NCI-H524 treated with DMSO at 0.1 percent for 48 hours (cell line): ENCODE measurements at places on chromosomes 6 and 20.
A peak's percentile ranks its signal among the peaks of the same experiment; 100 is the strongest.

GRCh38 chr6:56388415-56388755 lies 141.0 kb upstream of the COL21A1 start:
- no peak for DNase-seq

DNA sequence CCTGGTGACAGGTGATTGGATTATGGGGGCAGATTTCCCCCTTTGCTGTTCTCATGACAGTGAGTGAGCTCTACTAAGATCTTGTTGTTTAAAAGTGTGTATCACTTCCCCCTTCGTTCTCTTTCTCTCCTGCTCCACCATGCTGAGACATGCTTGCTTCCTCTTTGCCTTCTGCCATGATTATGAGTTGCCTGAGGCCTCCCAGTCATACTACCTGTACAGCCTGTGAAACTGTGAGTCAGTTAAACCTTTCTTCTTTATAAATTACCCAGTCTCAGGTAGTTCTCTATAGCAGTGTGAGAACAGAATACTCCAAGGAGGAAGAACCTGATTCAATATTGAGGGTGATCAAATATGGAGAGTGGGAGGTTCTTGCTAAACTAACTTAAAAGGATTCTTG lies 724.9 kb downstream of the DOK5 start:
- no peak for DNase-seq

DNA sequence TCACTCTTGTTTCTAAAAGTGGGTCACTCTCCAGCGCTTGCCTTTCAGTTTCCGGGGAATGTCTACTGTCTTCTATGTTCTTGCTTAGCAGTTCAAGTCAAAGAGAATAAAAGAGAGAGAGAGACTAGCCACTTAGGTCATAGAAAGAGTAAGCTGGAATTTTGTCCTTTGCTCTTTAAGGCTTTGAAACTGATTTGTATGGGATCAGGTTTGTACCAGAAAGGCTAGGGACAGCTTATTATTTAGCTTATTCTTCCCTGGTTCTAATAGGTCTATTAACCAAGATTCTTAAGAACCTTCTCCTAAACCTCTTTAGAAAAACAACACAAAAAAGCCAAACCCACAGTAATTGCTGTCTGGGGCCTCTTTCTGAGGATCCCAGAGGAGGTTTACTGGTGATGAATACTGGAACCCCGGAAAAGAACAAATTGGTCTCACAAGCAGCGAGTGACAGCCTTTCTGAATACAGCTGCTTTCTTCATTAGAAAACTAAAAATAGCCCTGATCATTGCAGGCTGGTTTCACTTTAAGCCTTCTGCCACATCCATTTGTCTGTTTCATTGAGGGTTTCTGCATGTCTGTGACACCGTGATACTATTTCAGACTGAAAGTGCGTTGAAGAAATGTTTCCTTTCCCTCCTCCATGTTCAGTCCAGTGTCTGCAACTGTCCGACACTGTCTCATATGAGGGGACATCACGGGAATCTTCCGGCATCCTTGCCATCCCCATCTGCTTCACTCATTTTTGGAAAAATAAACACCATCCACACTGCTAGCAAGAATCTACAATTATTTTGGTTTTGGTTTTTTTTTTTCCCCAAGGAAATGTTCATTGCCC lies 75.1 kb upstream of the ATXN1 start:
- no peak for DNase-seq

DNA sequence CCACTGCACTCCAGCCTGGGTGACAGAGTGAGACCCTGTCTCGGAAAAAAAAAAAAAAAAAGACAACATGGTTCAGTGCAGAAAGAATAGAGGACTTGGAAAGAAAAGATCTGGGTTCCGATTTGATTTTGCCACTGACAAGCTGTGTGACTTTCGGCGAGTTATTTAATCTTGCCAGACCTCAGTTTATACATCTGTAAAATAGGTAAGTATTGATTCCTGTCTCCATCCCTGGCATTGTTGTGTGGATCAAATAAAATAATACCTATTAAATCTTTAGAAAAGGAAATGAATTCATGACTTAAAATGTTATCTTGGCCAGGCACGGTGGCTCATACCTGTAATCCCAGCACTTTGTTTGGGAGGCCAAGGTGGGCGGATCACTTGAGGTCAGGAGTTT lies 7.0 kb downstream of the ITCH start:
- no peak for DNase-seq

DNA sequence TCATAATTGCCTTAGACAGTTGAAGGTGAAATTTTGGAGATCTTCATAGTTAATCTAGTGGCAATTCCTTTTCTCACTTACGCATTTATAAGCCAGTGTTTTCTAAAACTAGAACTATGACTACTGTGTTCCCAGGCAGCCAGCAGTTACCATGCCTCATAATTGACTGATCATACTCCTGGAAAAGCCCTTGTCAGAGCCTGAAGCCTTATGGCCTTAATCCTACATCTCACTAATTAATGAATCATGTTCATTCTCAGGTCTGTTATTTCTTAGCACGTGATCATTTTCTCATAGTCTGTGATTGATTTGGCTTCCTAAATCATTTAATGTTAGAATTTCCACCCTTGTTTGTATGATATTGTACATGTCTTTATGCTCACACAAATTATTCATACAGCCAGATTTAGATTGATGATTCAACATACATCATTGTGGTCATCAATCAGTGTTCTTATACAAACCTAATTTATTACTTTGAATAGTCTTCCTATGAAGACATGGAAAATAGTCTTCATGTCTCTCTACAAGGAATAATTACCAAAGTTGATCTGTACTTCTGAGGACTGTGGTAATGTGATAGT lies 132.6 kb upstream of the ASCC3 start:
- no peak for DNase-seq

DNA sequence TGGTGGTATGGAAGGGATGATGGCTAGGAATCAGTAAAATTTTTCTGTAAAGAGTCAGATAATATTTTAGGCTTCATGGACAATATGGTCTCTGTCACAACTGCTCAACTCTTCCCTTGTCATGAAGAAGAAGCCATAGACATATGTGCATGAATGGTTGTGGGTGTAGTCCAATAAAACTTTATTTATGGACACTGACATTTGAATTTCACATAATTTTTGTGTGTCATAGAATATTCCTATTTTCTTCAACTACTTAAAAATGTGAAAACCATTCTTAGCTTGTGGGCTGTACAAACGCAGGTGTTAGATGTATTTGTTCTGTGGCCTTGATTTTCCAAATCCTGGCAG lies 59.9 kb downstream of the SYNDIG1 start:
- DNase-seq: no peak

DNA sequence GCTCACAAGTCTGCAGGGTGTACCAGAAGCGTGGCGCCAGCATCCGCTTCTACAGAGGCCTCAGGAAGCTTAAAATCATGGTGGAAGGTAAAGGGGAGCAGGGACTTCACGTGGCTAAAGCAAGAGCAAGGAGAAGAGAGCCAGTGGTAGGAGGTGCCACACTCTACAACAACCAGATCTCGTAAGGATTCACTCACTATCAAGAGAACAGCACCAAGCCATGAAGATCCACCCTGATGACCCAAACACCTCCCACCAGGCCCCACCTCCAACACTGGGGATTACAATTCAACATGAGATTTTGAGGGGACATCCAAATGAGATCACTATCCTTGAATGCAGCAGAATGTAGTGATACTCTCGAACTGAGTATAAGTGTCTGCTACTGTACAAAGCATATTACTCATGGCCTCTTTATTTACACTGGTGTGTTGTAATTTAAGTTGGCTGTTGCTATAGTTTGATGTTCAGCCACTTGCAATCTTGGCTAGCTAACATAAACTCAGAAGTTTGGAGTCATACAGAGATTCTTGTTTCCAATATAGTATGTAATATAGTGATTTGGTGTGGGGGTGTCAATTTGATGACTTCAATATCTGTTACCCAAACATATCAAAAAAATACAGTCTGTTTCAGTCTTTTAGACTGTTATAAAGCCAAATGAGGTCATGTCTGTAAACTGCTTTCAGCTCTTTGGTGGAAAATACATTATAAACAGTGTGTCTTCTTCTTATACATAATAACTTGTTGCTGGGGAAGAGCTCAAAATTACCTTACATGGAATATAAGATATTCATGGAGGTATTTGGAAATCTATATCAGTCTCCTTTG lies 39.4 kb upstream of the MYLIP start:
- DNase-seq: no peak

- DNase-seq: no peak
Observed at GRCh38 chr6:157464653-157465535, 83.9 kb downstream of the ZDHHC14 start.

DNA sequence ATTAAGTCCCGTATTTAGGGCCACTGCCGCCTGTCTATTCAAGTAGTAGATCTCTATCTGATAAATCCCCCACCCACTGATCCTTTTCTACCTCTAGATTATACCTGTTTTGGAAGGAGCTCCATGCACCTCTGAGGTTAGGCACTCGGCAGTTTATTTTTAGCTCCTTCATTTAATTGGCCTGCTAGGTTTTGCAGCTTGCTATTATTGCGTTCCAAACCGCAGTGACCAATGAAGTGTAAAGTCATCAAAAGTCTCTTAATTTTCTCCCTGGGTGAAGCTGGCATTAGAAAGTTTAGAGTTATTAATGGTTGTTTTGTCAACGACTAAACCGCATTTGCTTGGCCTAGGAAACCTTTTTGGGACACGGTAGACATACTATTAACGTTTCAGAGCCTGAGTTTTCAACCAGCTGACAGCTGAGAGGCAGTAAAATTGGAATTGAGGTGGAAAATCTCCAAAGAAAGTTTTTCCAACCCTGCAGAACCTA lies 60.0 kb downstream of the RFPL4B start:
- no peak for DNase-seq

DNA sequence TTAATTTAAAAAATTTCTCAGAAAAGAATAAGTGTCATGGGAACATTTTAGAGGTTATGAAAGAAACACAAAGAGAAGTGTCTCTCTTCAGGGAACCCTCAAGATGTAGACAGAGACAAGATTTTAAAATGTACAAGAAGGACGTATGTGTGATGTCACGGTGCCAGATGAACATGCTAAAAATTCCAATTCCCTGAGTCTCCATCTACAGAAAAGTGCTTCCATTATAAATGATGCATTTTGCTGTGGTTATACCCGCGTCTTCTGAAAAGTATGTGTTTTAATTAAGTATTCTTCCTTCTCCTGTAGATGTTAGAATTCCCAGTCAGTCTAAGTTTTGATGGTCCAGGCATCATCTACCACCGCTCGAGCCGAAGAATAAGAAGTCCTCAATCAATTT lies 489.1 kb downstream of the PREX1 start:
- no peak for DNase-seq

- peak; percentile 28 for DNase-seq
Observed at GRCh38 chr6:148166339-148166968, 176.2 kb upstream of the SASH1 start.
